ENCODE measurements at places on chromosomes 7 and 10.

- DNase-seq = no peak
Observed at GRCh38 chr10:7566891-7567290, 99.9 kb downstream of the ITIH5 start.

DNA sequence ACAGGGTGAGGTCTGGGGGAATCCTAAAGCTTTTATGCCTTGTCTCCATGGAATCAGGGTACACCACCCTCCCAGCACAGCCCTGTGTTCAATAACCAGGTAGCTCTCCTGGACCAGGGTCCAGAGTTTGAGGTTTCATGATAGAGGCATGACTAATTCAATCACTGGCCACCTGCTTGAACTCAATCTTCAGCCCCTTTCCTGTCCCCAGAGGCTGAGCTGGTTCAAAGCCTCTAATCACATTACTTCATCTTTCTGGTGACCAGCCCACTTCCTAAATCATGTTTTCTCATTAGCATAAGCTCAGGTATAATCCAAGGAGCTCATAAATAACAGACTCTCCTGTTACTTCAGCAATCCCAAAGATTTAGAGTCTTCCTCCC lies 20.5 kb downstream of the CRPPA start:
- no peak for DNase-seq

DNA sequence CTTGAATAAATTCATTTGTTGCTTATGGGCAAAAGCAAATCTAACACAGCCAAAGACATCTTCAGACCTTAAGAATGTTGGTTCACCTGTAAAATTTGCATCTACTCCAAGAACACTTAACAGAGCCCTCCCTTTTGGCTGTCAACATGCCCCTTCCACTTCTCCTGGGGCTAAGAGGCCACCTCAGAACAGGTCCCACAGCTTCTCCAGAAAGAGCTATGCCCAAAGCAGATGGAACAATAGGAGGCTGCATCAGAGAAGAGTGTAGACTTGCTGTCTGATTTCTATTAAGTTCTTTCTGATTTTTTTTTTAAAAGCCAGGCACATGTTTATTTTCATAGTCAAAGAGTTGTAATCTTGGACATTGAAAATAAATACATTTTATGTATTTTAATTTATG lies 26.1 kb upstream of the TRIL start:
- no peak for DNase-seq

- no peak for DNase-seq
Observed at GRCh38 chr10:104368381-104368780, 14.7 kb downstream of the CFAP58 start.

DNA sequence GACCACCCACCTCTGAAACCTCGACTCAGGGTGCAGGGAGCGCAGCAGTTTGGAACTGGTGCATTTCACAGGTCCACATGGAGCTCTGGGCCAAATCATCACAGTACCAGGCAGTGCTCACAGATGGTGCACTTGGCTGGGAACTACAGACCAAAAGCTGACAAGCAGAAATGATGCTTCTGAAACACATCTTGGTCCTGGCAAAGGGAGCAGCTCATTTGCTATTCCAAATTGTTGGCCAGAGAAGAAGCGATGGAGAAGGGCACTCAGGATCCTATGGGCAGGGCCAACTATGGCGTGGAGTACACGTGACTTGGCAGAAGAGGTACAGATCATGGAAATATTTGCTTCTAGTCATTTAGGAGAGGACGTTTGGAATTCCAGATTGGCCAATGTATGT lies 383.9 kb downstream of the CALN1 start:
- DNase-seq = no peak

- no peak for DNase-seq
Observed at GRCh38 chr7:99011341-99011705, 132.6 kb downstream of the SMURF1 start.

DNA sequence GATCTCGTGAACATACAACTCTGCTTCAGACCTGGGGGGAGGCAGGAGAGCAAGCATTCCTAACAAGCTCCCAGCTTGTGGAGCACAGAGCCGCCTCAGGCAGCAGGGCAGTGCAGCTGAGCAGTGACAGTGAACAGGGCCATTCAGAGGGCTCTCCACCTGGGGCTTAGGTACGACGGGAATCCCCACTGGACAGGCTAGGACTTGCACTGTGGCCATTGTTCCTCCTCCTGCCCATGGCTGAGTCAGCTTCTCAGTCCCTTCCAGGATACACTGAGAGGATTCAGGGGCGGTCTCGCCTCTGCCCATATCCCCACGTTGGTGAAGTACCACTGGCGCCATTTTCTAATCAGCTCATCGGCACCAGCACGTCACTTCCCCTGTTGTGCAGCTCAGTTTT lies 71.1 kb downstream of the FIGNL1 start:
- no peak for DNase-seq

DNA sequence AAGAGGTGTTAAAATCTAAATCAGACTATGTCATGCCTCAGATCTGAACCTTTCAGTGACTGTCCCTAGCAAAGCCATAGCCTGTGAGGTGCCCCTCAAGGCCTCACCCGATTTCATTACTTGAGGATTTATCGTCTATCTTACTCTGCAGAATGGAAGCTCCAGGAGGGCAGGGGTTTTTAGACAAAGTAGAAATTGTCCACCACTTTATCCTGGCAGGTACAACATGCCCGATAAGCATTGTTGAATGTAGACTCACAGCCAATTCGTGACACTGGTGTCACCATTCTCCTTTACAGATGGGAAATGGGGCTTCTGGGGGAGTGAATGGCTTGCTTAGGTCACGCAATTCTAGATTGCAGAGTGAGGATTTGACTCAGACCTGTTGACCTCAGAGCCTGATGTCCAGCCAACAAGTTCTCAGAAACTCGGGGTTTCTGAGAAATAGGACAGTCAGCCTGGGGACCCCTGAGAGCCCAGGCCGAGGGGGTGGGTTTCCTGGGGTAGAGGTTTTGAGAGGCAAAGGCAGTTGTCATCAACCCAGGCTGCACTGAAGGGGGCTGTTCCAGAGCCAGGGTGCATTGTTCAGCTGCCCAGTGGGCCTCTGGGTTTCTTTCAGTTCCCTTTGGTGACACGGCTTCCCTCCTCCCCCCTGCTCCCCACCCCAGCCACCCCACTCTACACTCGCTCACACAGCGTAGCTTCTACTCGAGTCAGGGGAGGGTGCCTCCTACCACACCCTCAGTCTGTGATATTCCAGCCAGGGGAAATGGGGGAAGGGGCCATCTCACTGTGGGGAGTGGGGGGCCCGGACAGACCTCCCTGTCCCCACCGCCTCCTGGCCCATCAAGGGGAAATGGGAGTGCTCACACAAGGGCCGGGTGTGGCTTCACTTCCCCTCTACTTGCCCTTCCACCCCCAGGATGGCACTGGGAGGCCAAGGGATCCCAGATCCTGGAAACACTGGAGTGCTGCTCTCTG lies 3.1 kb upstream of the IRF5 start:
- DNase-seq = no peak

GRCh38 chr7:129495987-129496386 lies 6.3 kb upstream of the SMKR1 start:
- DNase-seq = no peak

GRCh38 chr10:132423966-132424861 lies 27.2 kb downstream of the PWWP2B start:
- no peak for DNase-seq

DNA sequence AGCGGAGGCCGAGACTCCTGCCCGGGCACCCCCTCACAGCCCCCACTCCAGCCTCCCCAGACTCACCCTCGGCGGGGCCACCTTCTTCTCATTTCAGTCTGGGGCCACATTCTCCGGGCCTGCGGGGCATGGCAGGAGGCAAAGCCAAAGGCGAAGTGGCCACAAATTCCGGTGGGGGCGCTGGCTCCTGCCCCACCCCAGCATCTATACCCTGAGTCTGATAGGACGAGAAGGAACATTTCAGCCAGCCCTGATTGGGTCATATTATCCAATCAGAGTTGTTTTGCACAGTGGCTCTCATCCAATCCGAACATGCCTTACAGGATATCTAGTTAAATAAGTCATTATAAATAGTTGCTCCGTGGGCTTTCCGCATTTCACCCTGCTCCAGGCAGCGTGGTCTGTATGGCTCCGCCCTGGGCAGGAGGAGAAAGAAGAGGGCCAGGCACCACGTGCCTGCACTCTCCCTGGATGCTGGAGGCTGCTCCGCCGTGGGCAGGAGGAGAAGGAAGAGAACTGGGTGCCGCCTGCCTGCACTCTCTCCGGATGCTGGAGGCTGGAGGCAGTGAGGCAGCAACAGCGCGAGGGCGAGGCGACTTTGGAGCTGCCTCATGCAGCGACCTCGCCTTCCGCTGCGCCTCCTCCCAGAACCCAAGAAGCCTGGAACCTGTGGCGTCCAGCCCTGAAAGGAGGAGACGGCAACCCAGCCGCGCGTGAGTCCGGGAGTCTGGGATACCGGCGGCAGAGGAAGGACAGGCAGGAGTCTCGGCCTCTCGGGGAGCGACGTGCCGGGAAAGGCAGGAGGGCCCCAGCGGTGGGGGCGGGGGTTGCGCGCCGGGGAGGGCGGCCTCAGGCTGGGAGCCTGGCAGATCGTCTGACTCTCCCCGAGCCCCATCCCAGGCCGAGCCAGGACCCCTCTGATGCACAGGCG lies 162.9 kb downstream of the ZNF33B start:
- no peak for DNase-seq

DNA sequence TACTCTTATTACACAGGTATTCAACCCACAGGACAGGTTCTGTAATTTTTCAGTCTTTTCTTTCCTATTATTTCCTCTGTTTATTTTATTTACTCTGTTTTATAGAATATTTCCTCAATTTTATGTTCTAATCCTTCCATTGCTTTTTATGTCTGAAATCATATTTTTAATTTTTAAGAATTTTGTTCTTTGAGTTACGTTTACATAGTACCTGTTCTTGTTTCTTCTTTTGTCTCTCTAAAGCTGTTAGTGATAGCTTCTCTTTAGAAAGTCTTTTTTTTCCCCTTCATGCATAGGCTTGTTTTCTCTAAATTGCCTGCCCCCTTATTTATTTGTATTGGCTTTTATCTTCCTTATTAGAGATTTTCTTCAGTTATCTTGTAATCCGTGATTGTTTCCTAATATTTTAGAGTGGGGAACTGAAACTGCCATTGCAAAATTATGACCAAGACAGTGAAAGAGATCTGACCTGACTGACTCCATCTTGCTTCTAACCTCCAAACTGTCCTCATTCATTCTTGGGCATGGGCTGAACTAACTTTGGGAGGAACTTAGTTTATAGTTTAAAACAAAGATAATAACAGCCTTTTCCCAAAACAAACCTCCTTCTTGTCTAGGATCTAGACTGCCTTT lies 187.6 kb downstream of the PFKFB3 start:
- DNase-seq = no peak

DNA sequence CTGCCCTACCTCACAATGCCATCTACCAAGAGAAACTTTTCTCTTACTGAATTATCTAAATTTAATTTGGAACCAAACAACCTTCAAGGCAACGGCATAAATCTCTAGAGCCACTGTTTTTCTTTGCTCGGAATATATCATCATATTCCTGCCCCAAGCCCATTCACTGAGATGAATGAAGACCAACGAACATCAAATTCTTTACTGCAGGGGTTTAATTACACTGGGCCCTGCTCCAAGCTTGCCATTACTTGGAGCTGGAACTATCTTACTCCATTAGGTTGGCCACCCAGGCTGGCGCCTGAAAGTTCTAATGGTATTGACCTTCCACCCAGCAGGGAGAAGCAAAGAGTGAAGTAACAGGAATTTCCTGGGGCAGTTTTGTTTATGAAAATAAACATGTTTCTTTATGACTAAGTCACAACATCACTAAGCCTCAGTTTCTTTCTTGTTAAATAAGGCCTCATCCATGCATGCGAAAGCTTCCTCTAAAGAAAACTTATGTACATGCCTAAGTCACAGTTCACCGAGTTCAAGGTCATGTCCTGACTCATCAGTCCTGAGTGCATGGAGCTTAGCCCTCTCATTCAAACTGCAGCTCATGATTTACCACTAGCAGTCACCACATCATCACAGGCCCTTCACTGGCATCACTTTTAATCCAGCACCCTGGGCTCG lies 42.1 kb upstream of the ANAPC16 start:
- DNase-seq = no peak

DNA sequence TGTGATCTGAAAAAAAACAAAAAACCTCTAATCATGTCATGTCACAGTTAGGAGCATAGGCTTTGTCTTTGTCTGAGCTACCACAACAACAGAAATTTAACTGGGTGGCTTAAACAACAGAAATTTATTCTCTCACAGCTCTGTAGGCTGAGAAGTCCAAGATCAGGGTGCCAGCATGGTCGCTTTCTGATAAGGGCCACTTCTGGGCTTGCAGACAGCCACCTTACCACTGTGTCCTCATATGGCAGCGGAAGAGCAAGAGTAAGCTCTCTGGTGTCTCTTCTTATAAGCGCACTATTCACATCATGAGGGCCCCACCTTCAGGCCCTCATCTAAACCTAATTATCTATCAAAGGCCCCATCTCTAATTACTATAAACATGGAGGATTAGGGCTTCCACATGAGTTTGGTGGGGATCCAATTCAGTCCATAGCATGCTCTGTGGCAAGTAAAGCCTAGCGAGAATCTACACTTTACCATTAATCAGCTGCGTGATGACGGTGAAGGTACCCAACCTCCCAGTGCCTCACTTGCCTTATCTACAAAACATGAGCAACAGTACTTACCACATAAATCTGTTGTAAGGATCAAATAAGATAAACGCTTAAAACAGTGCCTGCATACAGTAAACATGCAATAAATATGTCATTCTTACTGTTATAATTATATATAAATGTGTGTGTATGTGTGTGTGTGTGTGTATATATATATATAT lies 17.3 kb downstream of the ZNF438 start:
- DNase-seq = no peak

- DNase-seq = no peak
Observed at GRCh38 chr7:89857767-89858166, 296.5 kb upstream of the STEAP1 start.

GRCh38 chr7:44697136-44698045 lies 51.3 kb upstream of the ZMIZ2 start:
- DNase-seq = peak; percentile 57

GRCh38 chr10:3935933-3936359 lies 150.9 kb upstream of the KLF6 start:
- DNase-seq = peak; percentile 84

DNA sequence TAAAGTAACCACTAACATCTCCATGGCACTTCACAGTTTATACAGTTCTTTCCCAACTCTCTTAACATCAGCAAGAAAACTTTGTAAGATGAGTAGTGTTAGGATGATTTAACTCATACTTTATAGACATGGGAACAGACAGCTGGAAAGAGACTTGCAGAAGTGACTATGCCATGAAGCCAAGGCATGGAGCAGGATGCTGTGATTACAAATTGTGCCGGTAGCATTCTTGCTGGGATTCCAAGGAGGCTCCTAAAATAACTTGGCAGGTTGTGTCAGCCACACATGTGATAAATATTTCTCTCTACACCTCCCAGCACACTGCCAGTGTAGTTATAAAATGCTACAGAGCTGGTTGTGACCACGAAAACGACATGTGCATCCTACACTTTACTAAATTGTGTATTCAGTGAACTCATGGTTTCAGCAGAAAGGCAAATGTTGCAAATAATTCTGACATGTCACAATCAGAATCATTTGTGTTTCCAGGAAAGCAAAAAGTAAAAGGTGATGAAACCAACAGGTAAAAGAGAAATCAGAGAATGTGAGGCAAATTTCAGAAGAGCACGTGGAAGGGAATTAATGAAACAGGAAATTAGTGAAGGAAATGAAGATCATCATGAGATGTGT lies 5.6 kb upstream of the CYP3A4 start:
- no peak for DNase-seq
